ENCODE measurements at places on chromosomes 1 and 21. TPM values are rescaled to one million over a fixed set of nuclear protein-coding genes. Genes with fewer than 3 reads are reported as not detected.

Gene ORC1
- total RNA-seq, result 19.7 TPM

Gene SIK1
- total RNA-seq, result 15.9 TPM

Gene C2CD2
- total RNA-seq, result 8.4 TPM

Gene ATP6V1G3
- not detected for total RNA-seq

Gene TAS1R1
- total RNA-seq, result not detected

Gene PDIK1L
- 1.8 TPM for total RNA-seq

Gene OR2M3
- not detected for total RNA-seq

Gene FCRL2
- not detected for total RNA-seq

Gene S100A9
- total RNA-seq, result 1.1 TPM

Gene CFAP45
- 0.61 TPM for total RNA-seq

Gene CBR3
- total RNA-seq, result 15.9 TPM

Gene GBP7
- total RNA-seq, result not detected

Measured in A549 treated with CORT108297 at 1 μM for 4 hours (cell line).